ENCODE measurements at places on chromosomes 11 and 22.

DNA sequence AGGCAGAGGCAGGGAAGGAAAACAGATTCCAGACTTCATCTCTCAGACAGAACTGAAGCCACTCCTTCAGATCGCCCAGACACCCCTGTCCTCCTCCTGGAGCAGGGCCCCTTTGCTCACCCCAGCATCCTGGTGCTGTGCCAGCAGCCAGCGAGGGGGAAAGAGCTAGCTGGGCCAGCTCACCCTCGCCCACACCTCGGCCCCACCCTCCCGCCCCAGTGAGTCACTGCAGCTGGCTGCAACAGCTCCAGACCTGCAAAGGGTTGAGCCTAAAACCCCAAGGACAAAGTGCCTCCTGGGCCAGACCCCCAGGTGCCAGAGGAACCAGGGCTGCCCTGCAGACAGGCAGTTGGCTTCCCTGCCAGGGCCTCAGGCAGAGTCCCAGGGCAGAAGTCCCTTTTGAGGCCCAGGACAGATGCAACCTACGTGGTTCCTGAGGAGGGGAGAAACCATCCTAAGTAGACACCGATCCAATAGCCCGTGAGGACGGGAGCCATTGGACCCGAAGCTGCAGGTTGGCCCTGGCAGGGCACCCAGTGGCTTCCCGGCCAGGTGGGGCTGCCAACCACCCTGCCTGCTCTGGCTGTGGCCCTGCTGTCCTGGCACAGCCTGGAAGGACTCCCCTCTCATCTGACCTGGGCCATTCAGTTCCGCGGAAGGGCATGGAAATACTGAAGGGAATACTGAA is 7.2 kb downstream of the AHNAK start:
- H3K36me3 ChIP-seq, result peaks cover 15% of the 10 kb centered on the region
- H3K4me3 ChIP-seq, result peak overlapping the region; percentile 12
- H3K27ac ChIP-seq, result peak overlapping the region; percentile 56
- H3K27me3 ChIP-seq, result no peaks in the 10 kb centered on the region

DNA sequence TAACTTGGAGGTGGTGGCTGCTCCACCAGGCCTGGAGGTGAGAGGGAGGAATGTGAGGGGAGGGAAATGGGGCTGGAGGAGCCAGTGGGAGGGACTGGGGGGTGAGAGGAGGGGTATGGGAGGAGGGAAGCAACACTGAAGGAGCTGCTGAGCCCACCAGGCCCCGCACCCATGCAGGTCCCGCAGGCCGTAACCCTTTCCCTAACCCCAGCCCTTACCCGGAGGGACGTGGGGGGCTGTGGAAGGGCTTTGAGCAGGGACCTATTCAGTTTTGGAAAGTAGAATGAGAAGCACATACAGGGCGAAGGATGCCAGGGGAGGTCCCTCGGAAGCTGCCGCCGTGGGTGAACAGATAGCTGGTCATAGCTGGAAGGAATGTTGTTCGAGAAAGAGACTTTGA is 33.9 kb upstream of the CRYBB3 start:
- no peaks in the 10 kb centered on the region for H3K36me3 ChIP-seq
- no peak overlapping the region for H3K27ac ChIP-seq
- H3K4me3 ChIP-seq, result no peak overlapping the region
- no peaks in the 10 kb centered on the region for H3K4me1 ChIP-seq
- DNase-seq, result no peak
- no peaks in the 10 kb centered on the region for H3K27me3 ChIP-seq

- no peak overlapping the region for H3K4me3 ChIP-seq
- no peaks in the 10 kb centered on the region for H3K27me3 ChIP-seq
- H3K4me1 ChIP-seq, result peaks cover 10% of the 10 kb centered on the region
- peaks cover 37% of the 10 kb centered on the region for H3K36me3 ChIP-seq
- DNase-seq, result no peak
- H3K27ac ChIP-seq, result no peak overlapping the region
Measured at GRCh38 chr11:111798279-111798678, 32.1 kb upstream of the PPP2R1B start.

GRCh38 chr11:75823415-75823814 is 8.4 kb downstream of the UVRAG start:
- peaks cover 17% of the 10 kb centered on the region for H3K4me1 ChIP-seq
- DNase-seq, result peak; percentile 56
- H3K4me3 ChIP-seq, result no peak overlapping the region
- peaks cover 16% of the 10 kb centered on the region for H3K36me3 ChIP-seq
- no peak overlapping the region for H3K27ac ChIP-seq
- no peaks in the 10 kb centered on the region for H3K27me3 ChIP-seq

DNA sequence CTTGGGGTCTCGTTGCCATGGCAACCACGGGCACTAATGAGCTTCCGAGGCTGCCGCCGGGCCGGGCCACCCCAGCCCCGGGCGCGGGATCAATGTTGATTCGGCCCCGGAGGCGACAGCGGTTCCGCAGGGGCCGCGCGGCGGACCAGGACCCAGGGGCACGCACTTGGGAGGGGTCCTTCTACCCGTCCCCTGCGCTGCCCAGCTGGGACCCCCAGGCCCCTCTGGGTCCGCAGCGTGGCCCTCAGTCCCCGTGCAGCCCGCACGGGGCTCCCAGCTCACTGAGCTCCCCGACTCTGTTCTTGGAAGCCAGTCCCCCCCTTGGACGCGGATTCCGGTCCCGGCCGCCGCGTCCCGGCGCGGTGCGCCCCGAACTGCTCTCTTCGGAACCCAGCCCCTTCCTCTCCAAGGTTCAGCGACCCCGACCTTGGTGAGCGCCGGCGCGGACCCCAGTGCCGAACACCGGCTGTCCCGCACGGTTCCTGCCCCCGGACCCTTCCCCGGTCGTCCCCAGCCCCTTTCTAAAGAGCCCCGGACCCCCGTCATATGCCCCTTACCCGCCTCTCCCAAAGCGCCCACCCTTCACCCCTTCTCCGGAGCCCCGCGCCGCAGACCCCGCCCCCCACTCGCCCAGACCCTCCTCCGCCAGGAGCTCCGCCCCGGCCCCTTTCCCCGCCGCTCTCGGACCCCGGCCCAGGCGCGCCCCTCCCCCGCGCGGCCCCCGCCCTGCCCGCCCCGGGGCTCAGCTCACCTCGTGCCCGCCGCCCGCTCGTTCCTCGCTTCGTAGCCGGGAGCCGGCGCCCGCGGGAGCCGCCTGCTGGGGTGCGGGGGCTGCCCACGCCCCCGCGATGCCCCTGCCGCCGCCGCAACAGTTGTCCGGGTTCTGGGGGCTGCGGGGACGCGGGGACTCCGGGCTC is 18.3 kb upstream of the SHISAL1 start:
- peaks cover 13% of the 10 kb centered on the region for H3K4me1 ChIP-seq
- peaks cover 51% of the 10 kb centered on the region for H3K27me3 ChIP-seq
- no peak overlapping the region for H3K27ac ChIP-seq
- H3K4me3 ChIP-seq, result no peak overlapping the region
- no peak for DNase-seq

- H3K4me3 ChIP-seq, result no peak overlapping the region
- H3K36me3 ChIP-seq, result no peaks in the 10 kb centered on the region
- no peak overlapping the region for H3K27ac ChIP-seq
- H3K27me3 ChIP-seq, result no peaks in the 10 kb centered on the region
Measured at GRCh38 chr11:80466570-80466969, 1025.7 kb upstream of the TENM4 start.

DNA sequence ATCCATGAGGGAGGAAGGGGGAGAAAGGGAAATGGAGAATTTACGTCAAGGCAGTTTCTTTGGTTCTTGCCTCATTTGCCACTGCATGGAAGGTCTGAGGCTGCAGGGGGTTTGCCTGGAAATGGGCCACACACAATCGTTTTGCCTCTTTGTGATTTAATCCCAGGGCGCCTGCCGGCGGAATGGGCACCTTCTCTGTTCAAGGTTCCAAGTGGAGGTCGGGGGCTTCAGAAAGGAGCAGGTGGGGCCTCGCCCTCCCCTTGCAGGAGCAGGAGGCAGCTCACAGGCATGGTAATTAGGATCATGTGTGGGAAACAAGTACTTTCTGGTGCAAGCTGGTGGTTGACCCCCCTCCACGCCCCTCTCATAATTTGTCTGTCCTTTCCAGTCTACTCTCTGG is 29.9 kb downstream of the MPPED1 start:
- no peak for DNase-seq
- no peaks in the 10 kb centered on the region for H3K4me1 ChIP-seq
- no peak overlapping the region for H3K4me3 ChIP-seq
- no peaks in the 10 kb centered on the region for H3K36me3 ChIP-seq

- no peaks in the 10 kb centered on the region for H3K36me3 ChIP-seq
- H3K4me3 ChIP-seq, result no peak overlapping the region
- no peaks in the 10 kb centered on the region for H3K27me3 ChIP-seq
- H3K27ac ChIP-seq, result no peak overlapping the region
- DNase-seq, result no peak
Measured at GRCh38 chr22:38030311-38031133, 26.7 kb upstream of the PICK1 start.

GRCh38 chr11:128660947-128661346 is 32.9 kb upstream of the FLI1 start:
- no peak overlapping the region for H3K4me3 ChIP-seq
- H3K36me3 ChIP-seq, result no peaks in the 10 kb centered on the region
- no peaks in the 10 kb centered on the region for H3K4me1 ChIP-seq
- DNase-seq, result no peak

- DNase-seq, result peak; percentile 91
- no peak overlapping the region for H3K27ac ChIP-seq
- no peak overlapping the region for H3K4me3 ChIP-seq
- H3K36me3 ChIP-seq, result no peaks in the 10 kb centered on the region
- H3K4me1 ChIP-seq, result peaks cover 5% of the 10 kb centered on the region
Measured at GRCh38 chr22:46367707-46368191, 32.2 kb downstream of the TRMU start.

DNA sequence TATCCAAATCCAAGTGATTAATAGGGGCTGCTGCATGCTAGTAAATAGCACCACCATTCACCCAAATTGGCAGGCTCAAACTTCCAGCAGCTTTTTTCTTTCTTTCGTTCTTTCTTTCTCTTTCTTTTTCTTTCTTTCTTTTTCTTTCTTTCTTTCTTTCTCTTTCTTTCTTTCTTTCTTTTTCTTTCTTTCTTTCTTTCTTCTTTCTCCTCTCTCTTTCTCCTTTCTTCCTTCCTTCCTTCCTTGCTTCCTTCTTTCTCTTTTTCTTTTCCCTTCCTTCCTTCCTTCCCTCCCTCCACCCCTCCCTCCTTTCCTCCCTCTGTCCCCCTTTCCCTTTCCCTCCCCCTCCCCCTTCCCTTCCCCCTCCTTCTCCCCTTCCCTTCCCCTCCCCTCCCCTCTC is 81.5 kb downstream of the PDE3B start:
- no peak overlapping the region for H3K4me3 ChIP-seq
- H3K4me1 ChIP-seq, result peaks cover 38% of the 10 kb centered on the region
- no peak for DNase-seq
- peaks cover 33% of the 10 kb centered on the region for H3K36me3 ChIP-seq

Data from activated CD4-positive, alpha-beta T cell treated with anti-CD3 and anti-CD28 coated beads, Interleukin-2, amount 10 ng/mL, durations not matched to agents 24 days and 14 days (primary cell).